Left renal cortex interstitium (tissue), 4 donors: ENCODE measurements at places on chromosomes 2 and 18. TPM values are rescaled to one million over a fixed set of nuclear protein-coding genes. Genes with fewer than 3 reads are reported as not detected.

DNA sequence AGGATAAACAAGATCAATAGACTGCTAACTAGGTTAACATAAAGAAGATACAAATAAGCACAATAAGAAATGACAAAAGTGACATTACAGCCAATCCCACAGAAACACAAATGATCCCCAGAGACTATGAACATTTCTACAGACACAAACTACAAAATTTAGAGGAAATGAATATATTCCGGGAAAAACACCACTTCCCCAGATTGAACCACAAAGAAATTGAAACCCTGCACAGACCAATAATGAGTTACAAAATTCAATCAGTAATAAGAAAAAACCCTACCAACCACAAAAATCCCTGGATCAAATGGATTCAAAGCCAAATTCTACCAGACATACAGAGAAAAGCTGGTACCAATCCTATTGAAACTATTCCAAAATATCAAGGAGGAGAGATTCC lies 232.4 kb upstream of the RBMS1 start:
- DNase-seq = no peak

DNA sequence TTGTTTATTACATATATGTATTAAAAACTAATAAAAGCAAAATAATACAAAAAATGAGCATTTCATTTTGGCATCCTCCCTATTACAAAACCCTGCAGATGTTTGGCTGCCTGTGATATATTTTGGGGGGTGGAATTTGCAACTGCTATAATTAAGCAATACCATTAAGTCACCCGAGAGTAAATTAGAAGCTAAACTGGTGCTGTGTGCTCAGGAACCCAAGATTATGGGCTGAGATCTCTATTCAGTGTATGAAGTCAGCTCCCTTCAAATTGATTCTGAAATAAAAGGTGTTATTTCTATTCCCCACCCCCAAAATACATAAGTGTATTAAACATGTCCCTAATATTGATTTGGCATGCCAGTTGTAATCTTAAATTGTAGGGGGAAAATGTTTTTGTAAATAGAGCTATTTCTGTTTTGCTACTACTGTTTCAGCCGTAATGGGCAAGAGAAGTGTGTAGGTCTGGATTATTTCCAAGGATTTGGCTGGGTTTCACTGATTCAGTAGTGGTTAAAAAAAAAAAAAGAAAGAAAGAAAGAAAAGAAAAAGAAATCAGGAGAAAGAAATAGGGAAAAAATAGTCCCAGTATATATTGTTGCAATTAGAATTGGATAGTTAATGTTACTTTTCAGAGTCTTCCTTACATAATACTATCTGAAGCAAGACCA lies 110.9 kb downstream of the SS18 start:
- no peak for DNase-seq

- DNase-seq = no peak
Measured at GRCh38 chr2:86675511-86676015, 44.5 kb upstream of the RMND5A start.

- no peak for DNase-seq
Measured at GRCh38 chr18:77343846-77344510, 94.3 kb downstream of the GALR1 start.

Gene C2orf78
- polyA plus RNA-seq = not detected

Gene GREB1L
- polyA plus RNA-seq = 4.3 TPM

DNA sequence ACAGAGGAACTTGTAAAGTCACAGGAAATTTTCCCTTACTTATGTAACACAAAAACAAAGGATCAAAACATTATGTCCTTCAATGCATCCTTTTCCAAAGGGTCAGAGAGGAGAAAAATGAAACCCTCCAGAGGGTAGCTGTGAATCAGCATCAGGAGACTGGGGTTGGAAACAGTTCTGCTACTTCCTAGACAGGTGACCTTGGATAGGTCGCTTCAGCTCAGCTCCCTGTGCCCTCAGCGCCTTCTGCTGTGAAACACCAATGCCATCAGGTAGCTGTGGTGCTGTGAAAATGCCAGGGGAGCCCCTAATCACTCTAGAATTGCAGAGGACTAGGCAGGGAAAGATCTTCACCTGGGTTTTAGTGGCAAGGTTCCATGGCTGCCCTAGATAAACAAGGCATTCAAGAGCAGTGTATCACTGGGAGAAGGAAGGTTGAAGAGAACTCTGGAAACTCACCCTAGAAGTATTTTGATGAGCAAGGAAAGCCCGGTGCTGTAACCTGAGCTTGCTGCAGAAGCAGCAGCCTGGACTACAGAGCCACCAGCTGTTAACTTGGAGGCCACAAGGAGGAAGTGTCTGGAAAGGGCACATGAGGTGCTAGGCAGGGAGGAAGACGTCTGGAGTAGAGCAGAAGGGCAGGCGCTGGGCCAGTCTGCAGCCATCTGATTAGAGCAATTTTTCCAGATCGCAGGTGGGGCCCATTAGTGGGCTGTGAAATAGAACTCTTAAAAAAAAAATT lies 100.7 kb upstream of the MCFD2 start:
- DNase-seq = no peak

Gene SERPINB3
- polyA plus RNA-seq = not detected

GRCh38 chr2:108916122-108916795 lies 72.8 kb downstream of the EDAR start:
- DNase-seq = no peak

GRCh38 chr2:173414823-173415322 lies 60.2 kb downstream of the CDCA7 start:
- no peak for DNase-seq

Gene HOXD12
- 0.27 TPM for polyA plus RNA-seq

DNA sequence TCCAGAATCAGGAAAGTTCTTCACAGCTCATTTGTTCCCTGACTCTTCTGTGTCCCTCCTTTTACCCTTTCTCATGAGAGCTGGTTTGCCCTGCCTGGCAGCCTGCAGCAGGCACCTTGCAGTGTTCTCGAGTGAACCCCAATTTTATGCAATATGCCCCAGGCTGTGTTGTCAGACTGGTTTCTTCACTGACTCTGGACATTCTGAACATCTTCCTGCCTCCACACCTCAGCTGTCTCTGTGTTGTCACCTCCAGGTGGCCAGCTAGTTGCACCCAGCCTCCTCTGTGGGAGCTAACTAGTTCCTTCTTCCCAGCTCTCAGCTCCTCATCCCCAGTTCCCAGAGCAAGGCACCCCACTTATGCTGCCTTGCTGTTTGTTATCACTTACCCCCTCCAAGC lies 5.5 kb downstream of the SETBP1 start:
- no peak for DNase-seq

DNA sequence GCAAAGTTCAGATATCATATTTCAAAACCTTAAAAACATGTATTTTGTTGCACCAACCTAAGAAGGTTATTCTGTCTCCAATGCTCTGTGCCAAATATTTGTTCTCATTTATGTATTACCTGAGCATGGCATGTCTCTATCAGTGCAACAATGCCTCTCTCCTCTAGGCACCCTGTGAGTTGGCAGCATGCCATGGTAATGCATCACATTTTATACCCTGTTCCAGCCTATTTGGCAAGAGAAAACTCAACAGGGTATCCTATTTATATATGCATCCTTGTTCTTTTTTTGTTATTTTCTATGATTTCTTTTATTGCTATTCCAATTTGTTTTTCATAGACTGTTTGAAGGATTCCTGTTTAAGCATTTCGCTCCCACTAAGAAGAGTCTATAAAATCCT lies 126.3 kb upstream of the NRXN1 start:
- DNase-seq = no peak

Gene GTF2A1L
- polyA plus RNA-seq = 0.79 TPM

DNA sequence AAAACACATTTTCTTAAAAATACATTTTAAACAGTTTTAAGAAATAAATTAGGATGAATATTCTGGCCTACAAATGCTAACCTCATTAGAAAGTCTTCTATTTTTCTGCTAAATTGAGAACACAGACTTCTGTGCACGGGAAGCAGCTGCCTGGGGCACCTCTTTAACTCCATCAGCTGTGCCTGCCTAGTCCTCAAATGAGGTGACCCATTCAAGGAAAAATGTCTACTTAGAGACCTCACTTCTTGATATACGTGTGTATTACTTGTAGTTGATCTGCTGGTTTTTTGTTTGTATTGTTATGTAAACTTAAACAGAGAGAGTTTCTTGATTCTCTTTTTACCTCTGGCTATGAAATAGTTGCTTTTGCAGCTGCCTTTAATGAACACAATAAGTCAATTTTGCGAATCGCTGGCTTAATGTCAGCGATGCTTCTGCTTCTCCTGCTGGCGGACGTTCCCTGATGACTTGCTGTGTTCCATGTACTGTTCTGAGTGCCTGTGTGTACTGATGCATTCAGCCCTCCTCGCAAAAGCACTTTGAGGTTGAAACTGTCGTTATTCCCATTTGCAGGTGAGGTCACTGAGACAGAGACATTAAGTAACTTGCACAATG lies 88.7 kb upstream of the TXNDC2 start:
- DNase-seq = no peak

GRCh38 chr18:12074736-12075135 lies 18.9 kb upstream of the ANKRD62 start:
- DNase-seq = no peak
